ENCODE measurements at places on chromosomes 1 and 21.
A peak's percentile ranks its signal among the peaks of the same experiment; 100 is the strongest.

GRCh38 chr1:30290581-30290980, 432.8 kb downstream of the MATN1 start:
- no peak for DNase-seq

DNA sequence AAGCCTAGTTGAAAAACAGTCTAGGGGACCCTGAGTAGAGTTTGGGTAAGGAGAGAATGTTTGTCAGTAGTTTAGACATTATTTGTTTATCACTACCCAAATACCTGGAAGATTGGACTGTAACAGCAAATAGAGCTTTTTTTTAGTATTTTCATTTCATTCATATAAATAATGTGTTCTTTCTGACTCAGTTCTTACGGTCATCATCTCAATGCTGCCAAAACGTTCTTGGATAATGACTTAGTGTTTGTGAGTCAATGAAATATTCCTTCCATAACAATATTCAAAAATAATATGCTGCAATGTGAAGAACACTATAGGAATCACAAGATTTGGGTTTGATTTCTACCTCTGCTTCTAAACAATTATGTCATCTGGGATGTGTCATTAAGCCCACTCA, 400.0 kb upstream of the PKN2 start:
- DNase-seq, result no peak

- no peak for DNase-seq
Observed at GRCh38 chr21:44496564-44497550, 41.5 kb downstream of the LRRC3 start.

GRCh38 chr21:45549626-45550463, 7.6 kb upstream of the SLC19A1 start:
- no peak for DNase-seq

- no peak for DNase-seq
Observed at GRCh38 chr1:89354205-89354604, 9.7 kb upstream of the GBP6 start.

GRCh38 chr1:28190337-28190979, 14.0 kb upstream of the PTAFR start:
- DNase-seq, result peak; percentile 21

- DNase-seq, result peak; percentile 51
Observed at GRCh38 chr1:47532921-47533792, 95.3 kb downstream of the FOXD2 start.

- peak; percentile 95 for DNase-seq
Observed at GRCh38 chr1:84619383-84620102, 45.3 kb upstream of the CTBS start.

DNA sequence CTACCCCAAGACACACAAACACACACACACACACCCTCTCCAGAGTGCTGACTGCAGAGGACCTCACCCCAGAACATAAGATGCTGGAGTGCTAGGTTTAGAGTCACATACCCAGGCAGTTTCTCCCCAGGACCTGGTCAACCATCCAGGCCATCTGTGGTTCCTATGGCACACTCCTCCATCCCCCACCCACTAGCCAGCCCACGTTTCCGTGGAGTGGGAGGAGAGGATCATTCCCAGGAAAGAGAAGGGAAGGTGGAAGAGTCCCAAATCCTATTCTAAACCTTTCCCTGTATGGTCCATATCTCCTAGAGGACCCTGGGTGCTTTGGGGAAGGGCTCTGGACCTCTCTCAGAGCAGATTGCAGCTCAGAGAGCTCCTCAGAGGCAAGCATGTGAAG, 1.1 kb downstream of the KCNJ9 start:
- no peak for DNase-seq

GRCh38 chr1:87219626-87220025, 109.1 kb upstream of the LMO4 start:
- DNase-seq, result no peak

DNA sequence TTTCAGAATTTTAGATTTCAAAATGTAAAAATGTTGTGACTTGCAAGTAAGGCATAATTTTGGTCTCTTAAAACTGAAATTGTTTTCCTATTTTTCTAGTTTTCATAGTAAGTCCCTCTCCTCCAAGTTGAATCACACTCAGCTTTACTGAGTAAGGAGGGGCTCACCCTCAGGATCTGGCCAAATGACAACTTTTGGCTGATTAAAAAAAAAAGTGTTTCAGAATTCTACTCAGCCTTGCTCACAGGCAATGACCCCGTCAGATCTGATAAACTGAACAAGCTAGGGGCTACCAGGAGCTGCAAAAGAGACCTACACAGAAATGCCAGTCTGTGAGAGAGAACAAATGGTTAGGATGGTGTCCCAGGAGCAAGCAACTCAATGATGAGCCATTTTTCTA, 159.8 kb downstream of the PBX1 start:
- DNase-seq, result peak; percentile 29

Measured in ELR (cell line).